ENCODE measurements at places on chromosomes 5 and 9.

GRCh38 chr5:27814286-27814685 is 775.9 kb upstream of the CDH9 start:
- DNase-seq = no peak

DNA sequence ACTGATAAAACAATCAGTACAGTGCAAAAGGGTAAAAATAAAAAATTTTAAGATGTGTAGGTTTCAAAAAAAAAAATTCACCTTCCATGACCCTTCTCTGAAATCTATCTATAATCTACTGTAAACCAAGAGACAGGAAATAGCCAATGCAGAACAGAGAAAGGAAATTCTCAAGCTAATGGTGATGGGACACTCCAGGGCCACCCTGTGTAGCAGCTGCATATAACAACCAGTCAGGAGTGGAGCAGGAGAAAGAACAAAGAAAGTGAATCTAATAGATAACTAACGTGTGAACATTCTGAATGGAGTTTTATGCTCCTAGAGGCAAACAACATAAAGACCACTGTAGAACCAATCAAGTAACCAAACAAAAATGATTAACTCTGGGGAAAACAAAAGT is 16.6 kb downstream of the SPTLC1 start:
- DNase-seq = no peak

- DNase-seq = peak; percentile 78
These were observed at the start of gene GPR107 for GRCh38 chr9:130053504-130054324. TSS of gene GPR107 (plus strand) at chr9:130053906. CDS start at chr9:130053933, 27 bp downstream.

DNA sequence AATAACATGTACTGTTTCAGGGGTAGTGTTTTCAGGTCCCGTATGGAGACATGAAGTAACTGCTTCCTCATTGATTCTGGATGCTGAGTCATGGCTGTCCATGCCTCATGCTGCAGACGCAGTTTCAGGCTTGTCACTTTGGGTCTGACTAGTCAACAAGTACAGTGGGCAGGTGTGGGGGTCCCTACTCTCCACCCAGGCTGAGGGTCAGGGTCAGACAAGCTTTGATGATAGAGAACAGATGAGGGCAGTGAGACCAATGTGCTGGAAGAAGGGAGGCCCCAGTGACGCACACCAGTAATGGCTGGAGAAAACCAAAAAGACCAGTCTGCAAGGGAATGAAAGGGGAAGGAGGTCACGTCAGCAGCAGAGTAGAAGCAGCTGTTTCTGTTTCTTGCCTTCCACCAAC is 80.0 kb upstream of the NFIL3 start:
- no peak for DNase-seq

- no peak for DNase-seq
These were observed 442.0 kb downstream of the ACTL7B start for GRCh38 chr9:108413809-108414208.

DNA sequence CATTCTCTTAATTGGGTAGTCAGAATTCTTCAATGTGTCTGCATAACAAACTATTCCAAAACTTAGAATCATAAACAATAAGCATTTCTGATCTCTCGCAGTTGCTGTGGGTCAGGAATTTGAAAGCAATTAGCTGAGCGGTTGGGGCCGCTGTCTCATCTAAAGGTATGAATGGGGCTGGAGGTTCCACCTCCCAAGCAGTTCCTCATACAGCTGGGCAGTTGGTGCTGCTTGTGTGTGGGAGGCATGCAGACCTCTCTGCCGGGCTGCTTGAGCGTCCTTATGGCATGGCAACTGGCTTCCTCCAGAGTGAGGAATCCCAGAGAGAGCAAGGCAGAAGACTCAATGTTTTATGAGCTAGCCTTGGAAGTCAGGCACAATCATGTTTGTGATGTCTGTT is 30.2 kb upstream of the SEMA4D start:
- DNase-seq = no peak

DNA sequence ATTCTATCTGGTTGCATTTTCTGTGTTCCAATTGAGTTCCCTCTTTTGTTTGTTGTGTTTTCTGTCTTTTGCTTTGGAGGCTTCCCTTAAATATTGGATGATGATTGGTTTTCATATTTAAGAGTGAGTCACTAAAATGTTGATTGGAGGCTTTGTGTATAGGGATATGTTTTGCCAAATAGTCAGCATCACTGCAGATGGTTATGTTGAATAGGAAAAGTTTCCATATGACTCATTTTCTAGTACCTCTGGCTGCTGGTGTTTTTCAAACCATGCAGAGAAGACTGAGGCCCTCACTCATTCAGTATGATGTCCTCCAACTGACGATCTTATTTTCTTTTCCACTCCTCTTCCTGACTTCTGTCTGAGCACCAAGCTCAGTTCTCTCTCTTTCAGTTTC is 1290.0 kb downstream of the EFNA5 start:
- no peak for DNase-seq

DNA sequence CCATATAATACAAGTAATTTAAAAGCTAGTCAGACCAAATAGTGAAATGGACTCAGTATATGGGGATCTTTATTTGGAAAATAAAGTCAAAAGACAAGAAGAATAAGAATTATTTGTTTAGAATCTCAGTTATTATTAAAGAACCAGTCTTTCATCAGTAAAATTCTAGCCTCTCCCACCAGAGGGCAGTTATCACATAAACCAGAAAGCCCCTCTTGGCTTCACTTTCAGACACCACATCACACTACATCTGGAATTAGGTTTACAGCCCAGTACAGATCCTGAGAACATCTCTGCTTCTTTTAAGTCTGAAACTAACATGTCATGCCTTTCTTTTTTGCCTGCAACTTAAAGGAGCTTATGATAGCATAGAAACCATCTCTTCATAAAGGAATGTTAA is 12.2 kb upstream of the HSPB3 start:
- DNase-seq = peak; percentile 19

DNA sequence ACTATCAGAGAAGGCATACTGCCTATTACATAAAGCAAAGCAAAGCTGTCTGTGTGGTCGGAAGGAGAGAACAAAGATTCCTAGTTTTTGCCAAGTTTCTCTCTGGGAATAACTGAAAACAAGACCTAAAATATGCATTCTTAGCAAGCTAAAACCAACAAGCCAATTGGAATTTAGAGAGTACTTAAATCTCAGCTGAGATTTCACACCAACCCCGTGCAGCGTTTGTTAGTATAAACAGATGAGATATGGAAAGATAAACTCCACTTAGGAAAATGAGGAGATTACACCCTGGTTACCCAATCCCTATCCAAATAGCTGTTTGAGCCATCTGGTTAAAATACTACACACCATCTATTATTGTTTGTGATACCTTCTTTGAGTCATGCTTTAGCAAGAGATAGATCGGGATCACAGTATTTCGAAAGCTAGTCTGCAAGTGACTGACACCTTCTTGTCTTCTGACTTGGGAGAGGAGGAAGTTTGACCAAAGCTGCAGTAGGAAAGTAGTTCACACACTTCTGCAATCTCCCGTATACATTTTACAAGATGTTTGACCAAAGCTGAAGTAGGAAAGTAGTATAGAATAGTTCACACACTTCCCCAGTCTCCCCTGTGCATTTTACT is 18.2 kb downstream of the FAF2 start:
- no peak for DNase-seq

DNA sequence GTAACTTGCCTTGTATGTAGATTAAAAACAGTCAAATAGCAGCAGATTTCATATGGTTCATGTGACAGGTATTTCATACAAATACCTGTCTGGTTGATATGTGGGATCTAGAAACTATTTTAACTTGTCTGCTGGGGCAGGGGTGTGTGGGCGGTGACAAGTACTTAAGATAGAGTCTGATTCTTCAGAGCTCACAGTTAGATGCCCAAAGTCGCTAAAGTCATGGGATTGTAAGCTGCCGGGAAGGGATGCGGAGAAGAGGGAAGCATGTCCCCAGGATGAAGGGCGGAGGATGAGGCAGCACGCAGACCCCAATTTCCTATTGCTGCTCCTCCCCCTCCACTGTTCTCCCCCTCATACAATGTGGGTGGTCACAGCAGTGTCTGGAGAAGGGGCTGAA is 13.3 kb downstream of the ANXA6 start:
- no peak for DNase-seq

DNA sequence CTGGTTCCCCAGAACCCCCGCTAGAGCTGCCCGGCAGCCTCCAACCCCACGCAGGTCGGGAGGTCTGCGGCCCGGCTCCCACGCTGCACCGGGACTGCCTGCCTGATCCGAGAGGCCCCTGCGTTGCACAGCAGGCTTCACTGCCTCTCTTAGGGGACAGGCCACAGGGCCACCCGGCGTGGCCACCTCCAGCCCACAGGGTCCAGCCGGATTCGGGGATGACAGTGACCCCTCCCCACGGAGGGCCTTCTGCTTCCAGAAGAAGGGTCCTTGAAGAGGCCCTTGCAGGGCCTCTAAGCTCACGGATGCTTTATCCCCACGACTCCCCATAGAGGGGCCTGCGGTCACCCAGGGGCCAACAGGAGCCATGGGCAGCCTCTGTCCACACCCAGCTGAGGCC is 66.1 kb upstream of the PPP1R26 start:
- no peak for DNase-seq

- no peak for DNase-seq
These were observed 254.8 kb downstream of the CDK5RAP2 start for GRCh38 chr9:120324996-120325642.

GRCh38 chr5:141597814-141598213 is 21.0 kb downstream of the DIAPH1 start:
- no peak for DNase-seq

- DNase-seq = no peak
These were observed 41.2 kb upstream of the ZNF300 start for GRCh38 chr5:150945947-150946346.

- DNase-seq = no peak
These were observed 6.9 kb upstream of the GRPEL2 start for GRCh38 chr5:149338364-149338763.

DNA sequence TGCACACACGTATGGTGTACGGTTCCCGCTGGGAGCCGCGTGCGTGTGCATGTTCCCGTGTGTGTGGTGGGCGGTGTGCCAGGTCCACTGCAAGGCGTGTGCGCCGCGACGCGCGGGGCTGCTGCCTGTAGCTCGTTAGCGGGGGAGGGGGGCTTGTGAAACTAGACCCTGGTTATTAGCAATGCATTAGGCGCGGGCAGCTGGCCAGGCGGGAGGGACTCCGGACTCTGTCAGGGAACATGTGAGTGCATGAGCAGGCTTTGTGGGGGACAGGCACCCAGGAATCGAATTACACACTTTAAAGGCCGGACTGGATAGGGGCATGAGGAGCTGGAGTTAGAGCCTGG is 32.2 kb upstream of the ENHO start:
- no peak for DNase-seq

DNA sequence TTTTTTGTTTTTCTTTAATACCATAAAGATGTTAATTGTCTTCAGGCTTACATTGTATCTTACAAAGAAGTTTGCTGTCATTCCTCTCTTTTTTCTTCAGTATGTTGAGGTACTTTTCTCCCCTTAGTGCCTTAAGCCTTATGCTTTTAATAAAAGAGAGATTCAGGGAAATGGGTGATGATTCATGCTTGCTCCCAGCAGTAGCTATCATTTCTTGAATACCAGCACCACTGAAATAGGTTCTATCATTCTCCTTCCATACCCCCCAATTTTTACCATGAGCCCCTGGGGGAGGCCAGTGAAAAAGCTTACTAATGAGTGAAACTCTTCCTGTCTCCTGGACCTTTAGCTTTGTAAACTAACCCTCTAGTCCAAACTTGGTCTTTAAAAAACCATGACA is 165.0 kb downstream of the FBXL7 start:
- DNase-seq = no peak

Data from CD4-positive, alpha-beta T cell treated with Interleukin-10 for 1 hour (primary cell).